NCI-H1417 treated with DMSO at 0.1 percent for 48 hours (cell line): ENCODE measurements at places on chromosomes 5 and 9.

DNA sequence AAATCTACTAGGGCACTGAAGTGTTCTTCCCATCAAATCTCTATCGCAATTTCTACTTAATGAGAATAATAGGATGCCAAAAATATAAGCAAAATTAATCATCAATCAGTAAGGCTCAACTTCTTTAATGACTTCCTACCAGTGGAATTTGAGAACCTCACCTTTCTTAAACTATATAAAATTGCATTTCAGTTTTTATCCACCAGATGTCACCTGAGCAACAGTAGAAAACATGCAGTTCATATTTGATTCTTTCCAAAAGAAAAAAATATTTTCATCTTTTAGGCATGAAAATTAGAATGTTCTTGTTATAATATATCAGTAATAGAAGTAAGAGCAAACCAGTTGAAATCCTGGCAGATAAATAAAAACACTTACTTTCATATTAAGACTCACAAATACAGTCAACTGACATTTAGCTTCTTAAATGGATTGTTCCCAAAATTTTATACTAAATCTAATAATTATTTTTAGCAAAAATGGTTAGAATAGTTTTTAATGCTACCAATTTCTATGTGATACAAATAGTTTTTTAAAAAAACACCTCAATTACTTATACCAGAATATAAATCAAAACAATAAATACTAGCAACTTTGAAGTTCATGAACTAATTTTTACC, 13.4 kb upstream of the CCDC112 start:
- peak; percentile 24 for DNase-seq

- DNase-seq: no peak
Observed at GRCh38 chr9:108191065-108191464, 664.7 kb downstream of the ACTL7B start.

DNA sequence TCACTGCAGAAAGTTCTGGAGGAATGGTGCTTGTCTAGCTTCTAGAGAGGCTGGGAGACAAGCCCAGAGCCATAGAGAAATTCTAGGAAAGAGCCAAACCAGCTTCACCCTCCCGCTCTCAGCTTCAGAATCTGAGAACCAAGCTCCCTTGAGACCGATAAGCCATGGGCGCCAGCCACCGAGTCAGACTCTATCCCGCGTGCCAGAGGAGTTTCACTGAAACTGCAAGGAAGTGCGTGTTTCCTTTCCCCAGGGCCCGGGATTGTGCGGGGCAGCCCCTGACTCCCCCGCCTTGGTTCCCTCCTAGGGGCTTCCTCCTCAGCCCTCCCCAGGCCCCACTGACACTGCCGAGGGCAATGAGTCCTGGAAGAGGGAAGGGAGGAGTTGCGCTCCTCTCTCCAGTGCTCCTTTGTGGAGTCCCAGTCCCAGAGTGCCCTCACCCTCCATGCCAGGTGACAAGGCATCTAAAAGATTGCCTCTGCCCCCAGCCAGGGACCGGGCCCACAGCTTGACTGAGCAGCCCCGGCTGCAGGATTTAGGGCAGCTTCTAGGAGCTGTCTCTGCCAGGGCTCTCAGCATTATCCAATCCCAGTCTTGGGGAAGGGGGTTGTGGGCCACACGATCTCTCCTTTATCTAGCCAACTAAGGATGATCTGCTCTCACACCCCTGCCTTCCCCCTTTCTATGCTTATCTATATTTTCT, 18.4 kb upstream of the TCF7 start:
- DNase-seq: no peak

- no peak for DNase-seq
Observed at GRCh38 chr9:2198956-2199635, 183.9 kb downstream of the SMARCA2 start.

GRCh38 chr5:32193591-32193990, 19.5 kb upstream of the GOLPH3 start:
- DNase-seq: peak; percentile 95

DNA sequence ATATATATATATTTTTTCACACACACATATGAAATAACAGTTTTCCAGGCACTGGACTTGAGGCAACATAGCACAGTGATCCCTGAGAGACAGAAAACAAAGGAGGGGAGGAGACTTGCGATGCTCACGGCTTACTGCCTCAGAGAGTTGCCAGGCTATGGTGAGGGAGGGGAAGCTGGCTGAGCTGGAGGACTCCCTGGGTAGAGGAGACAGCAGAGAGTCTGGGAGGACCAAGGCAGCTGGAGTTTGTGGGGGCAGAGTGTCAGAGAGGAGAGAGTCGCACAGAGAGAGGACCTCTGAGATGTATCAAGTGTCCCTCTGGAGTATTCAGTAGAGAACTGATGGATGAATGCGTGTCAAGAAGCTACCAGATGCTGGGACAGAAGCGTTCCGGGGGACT, 23.1 kb upstream of the QSOX2 start:
- DNase-seq: no peak

DNA sequence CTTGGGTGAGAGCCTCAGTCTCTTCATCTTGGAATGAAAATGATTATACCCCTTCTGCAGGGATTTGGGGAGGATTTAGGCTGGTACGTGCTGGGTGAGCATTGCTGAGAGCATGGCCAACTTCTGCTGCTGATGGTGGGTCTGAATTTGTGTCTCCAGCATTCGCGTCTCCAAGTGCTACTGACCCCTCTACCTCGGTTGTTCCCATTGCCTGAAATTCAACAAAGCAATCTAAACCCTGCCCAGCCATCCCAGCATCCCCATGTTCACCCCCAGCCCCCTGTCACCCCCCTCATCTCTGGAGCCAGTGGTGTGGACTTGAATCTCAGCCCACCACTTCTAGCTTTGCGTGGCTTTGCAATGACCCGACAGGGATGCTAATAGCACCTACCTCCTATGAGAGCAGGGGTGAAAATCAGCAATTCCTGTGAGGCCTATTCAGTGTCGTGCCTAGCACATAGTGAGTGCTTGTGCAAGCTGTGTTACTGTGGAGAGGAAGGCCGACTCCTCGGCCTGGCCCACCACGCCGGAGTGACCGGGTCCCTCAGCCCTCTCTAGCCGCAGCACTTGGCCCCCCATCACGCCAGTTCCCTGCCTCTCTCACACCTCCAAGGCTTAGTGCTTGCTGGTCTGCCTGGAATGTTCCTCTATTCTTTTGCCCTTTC, 43.4 kb upstream of the SH3PXD2B start:
- DNase-seq: no peak

DNA sequence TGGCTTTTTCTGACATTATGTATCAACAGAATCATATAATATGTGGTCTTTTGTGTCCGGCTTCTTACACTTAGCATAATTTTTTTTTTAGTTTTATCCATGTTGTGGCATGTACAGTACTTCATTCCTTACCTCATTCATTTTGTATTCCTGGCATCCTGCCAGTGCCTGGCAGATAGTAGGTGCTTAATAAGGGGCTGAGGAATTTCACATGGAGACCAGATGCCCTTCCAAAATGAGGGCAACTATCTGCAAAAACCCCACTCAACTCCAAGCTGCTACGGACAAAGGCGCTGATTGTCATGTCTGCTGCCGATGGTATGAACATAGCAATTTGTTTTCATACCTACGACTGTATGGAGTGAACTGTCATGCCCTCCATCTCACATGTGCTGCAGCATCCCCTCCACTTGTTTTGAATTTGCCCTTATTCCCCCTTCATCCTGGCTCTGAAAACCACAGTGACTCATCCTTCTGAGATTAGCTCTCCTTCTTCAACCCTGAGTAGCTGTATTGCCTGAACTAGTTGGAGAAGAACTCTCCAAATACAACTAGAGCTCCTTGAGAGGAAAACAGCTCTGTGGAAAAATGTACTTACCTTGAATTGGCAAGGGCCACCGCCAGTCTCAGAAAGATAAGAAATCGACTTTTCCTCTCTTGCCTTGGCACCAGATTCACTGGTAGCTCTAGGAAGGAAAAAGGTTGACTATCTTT, 41.3 kb upstream of the FOXE1 start:
- DNase-seq: no peak

GRCh38 chr9:78909566-78909965, 612.6 kb downstream of the PSAT1 start:
- no peak for DNase-seq

GRCh38 chr9:32350682-32351081, 33.8 kb upstream of the ACO1 start:
- no peak for DNase-seq

DNA sequence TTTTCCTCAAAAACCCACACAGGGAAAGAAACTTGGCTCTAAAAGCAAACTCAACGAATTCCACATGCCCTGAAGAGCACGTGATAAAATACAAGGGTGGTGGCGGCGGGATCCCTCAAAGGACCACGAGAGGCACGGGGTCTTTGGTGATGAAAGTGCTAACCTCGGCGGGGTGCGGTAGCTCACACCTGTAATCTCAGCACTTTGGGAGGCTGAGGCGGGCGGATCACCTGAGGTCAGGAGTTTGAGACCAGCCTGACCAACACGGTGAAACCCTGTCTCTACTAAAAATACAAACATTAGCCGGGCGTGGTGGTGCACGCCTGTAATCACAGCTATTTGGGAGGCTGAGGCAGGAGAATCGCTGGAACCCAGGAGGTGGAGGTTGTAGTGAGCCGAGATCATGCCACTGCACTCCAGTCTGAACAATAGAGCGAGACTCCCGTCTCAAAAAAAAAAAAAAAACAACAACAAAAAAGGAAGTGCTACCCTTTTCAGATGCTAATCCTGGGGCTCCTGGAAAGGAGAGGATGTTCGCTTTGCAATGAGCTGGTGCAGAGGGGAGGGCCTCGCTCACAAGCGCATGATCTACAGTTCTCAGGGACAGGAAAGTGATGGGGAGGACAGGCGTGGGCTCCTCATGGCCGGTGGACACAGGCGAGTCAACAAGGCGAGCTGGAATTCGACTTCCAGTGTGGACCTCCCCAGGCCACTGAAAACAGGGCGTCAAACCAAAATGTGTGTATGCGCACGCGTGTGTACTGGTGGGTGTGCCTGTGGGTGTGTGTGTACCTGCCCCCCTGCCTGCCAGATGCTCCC, 54.1 kb downstream of the USP20 start:
- no peak for DNase-seq

GRCh38 chr5:150278916-150279315, 10.7 kb downstream of the CAMK2A start:
- DNase-seq: no peak

DNA sequence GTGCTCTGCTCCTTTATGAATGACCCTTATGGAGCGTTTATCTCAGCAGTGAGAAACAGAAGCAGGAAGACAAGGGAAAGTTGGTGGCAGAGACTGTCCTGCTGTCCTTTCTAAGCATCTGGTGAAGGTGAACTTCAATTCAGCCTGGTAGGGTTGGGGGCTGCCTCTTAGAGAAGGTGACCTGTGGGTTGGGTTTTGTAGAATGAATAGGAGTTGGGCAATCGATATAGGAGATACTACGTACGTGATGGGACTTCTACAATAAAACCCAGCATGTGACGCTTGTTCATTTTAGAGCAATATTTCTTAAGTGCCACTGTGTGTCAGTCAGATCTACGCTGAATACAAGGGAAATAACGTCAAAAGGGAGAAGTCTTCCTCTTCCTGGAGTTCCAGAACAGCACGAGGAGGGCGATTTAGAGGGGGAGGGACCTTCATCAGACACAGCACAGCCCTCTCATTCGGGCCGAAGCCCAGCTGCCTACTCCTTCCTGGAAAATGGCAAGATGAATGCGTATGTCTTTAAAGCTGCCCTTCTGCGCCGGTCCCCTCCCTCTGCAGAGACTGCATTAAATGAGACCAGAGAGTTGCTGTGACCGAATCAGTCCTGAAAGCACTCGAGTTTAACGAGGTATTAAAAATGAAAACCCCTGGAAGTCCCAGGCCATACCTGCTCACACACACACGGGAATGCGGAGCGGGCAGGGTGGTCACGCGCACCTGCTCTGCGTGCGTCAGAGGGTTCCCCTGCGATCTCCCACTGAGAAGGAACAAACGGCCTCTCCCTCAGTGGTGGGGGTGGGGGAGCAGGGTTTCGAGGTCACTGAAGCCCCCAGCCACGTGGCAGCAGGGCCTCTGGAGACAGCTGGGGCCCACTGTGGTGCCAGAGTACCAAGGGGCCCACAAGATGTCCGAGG, 85.3 kb upstream of the SARDH start:
- no peak for DNase-seq

DNA sequence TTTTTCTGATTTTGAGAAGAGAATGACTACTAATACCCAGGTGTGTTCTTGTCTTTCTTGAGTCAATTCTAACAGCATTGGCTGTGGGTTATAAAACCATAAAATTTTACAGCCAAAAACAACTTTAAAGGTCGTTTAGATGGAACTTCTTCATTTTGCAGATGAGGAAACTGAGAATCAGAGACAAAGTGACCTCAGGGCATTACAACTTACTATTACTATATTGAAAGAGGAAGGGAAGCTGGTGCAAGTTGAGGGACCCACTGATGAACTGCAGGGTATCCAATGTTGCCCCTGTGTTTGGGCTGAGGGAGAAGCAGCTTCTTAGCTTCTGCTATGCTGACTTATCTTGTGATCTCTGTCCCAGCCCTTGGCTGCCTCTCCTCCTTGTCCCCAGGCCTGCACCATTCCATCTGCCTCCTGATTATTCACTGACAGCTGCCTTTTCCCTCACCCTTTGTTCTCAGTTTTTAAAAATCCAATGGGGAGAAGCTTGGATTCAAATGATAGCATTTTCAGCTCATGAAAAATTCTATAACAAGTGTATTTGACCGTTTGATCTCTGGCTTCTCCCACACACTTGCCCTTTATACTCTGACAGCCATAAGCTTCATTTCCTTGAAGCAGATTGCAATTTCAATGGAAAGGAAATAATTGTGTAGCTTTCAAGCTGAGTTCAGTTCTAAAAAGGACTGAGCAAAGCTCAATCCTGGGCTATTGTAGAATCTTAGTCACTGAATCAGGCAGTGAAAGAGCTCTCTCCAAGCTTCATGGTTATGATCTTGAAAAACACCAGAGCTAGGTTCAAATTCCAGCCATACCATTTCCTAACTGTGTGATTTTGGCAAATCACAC, 68.5 kb downstream of the TMC1 start:
- no peak for DNase-seq

DNA sequence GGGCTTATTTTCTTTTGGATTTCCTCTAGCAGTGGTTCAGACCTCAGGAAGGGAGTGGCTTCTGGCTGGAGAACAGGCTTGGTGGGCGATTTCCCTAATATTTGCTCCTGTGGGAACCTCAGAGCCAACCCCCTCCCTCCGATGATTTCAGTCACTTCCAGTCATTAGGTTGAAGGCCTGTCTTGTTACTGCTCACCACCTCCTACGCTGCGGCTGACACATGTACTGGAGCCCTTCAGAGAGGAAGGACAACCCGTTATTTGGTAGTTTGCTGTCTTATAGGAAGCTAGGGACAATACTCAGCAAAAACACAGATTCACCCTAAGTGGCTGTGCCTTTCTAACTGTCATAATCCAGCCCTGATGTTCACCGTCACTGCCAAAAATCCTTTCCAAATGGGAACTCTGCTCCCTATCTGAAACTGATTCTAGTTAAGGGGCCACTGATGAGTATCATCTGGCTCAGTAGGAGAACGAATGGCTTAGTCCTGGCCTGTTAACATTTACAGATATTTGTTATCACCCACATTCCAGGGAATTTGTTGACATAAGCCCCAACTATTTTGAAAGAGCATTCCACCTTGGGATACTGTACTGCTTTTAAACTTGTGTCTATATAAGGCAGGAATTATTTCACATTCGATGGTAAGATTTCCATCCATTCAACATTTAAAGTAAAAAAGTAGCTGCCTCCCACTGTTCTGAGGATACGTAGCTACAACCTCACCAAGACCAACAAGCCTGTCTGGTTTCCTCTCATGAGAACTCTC, 29.3 kb upstream of the ANKH start:
- DNase-seq: no peak
